ENCODE measurements at places on chromosomes 11 and 22.

GRCh38 chr22:36197514-36198146, 4.0 kb downstream of the APOL4 start:
- no peak for DNase-seq

DNA sequence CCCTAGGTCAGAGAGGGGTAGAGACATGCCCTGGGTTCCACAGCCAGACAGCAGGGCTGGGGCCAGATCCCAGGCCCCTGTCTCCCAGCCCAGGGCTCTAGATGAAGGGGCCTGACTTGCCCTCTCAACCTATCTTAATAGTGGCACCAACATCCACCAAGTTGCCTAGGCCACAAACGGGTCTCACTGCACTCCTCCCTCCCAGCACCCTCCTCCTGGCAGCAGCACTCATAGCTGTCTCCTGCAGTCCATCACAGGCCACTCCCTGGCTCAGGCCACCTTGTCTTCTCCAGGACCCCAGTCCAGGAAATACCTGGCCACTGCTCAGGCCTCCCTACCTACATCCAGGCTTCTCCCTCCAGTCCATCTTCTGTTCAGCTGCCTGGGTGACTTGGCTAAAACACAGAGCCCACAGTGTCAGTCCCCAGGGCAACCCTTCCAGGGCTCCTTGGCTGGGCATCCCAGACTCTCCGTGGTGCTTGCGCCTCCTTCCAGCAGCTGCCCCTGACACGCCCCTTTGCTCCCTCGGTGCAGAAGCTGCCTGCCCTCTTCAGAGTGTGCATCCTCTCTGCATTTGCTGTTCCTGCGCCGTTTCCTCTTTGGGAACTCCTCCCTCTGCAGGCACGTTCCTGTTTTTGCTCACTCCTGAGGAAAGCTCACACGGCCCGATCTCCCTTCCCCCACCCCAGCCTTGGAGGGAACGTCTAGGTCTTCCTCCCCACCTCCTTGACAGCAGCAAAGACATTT, 40.5 kb downstream of the LRRC32 start:
- DNase-seq, result no peak

DNA sequence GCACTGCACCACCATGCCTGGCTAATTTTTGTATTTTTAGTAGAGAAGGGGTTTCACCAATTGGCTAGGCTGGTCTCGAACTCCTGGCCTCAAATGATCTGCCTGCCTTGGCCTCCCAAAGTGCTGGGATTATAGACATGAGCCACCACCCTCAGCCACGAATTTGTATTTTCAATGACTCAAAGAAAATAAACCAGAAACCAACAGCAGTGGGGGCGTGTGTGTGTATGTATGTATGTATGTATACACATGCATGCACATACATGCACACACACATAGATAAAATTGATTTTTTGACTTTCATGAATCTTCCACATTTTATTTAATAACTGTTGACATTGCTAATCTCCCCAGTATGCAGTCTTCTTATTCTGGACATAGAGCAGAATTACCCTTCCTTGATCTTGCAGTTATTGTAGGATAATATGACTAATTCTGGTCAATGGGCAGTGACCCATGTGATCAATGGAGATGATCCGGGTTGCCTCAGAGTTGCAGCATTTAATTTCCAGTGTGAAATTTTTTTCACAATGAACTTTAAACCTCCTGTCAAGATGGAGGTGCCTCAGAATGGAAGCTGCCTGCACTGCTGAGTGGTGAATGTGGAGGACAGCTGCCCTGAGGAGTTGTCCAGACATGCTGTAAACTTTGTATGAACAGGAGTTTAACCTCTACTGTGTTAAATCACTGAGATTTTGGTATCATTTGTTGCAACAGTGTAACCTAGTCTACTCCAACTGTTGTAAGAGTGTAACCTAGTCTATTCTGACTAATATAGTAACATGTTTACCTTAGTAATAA, 12.8 kb upstream of the PTPN5 start:
- no peak for DNase-seq

DNA sequence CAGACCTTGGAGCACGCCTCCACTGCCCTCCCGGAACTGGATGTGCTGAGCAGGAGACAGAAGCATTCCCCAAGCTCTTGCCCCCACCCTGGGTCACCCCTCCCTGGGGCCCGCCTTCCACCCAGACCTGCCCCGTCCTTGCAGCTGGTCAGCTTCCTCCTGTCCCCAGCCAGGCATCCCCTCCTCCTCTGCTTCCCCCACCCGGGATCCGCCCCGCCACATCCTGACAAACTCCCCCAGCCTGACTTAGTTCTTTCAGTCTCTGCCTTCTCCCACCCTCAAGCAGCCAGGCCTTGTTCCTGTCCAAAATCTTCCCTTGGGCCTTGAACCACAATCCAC, 1.1 kb upstream of the PLXNB2 start:
- no peak for DNase-seq

GRCh38 chr22:36885474-36885873, 24.7 kb downstream of the NCF4 start:
- no peak for DNase-seq

All from stimulated activated CD8-positive, alpha-beta memory T cell treated with anti-CD3 and anti-CD28 coated beads, Interleukin-2, amount 100 ng/mL, for 1 hour (primary cell).